ENCODE measurements at places on chromosomes 7 and 10.

DNA sequence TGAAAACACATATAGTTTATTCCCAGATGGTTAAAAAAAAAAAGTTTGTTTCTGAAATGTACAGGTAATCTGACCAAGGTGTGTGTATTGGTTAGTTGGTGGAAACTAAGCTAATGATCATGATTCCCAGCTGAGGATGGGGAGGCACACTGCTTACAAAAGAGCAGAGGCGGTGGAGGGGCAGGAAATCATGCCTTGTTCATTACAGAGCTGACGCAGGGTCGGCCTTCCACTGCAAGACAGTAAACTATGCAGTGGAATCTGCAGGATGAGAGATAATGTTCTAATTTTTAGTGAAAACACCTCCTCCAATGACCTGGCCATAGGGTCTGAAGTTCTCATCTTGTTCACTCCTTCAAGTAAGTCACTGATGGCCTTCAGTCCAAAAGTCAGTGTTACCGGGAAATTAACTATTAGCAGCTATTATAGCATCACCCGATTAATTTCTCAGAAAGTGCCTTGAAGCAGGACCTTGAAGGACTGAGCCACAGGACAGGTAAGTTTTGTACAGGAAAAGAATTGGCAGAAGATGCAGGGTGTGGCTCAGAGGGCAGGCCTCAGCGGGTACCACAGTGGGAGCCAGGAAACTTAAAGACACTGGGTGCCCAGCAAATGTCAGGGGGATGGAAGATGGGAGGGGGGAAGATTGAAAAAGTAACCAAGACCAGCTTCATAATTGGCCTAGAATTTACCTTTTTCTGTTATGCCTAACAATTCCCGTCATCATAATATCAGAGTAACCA is 36.0 kb downstream of the MYOF start:
- no peak for DNase-seq

DNA sequence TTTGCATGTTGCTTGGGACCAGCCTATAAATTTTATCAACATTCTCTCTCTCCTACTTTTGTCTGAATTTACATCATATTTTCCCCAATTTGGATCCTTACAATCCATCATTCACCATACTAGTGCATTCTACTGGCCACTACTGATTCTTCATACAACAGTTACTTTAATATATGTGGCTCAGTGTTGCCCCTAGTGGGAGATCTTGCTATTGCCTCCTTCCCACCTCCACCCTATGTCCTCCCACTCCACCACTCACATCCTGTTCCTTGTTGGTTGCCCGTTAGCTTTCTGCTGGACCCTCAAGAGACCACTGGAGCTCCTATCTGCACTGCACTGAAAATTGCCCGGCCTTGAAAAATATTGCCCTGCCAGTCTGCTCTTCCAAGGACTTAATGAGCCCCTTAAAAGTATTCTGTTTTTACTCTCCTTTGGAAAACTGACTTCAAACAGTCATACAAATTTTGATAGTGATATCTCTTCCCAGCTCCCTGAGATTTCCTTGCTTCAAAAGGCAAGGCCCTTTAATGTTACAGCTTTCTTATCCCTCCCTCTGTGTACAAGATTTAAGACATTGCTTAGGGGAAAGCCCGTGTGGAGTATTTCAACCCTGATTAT is 243.2 kb upstream of the TMEM229A start:
- no peak for DNase-seq

GRCh38 chr7:143514995-143515735 is 37.5 kb downstream of the TAS2R41 start:
- DNase-seq: no peak

GRCh38 chr10:16988900-16989299 is 140.7 kb downstream of the CUBN start:
- no peak for DNase-seq

GRCh38 chr10:15609246-15609645 is 110.5 kb downstream of the ITGA8 start:
- no peak for DNase-seq

DNA sequence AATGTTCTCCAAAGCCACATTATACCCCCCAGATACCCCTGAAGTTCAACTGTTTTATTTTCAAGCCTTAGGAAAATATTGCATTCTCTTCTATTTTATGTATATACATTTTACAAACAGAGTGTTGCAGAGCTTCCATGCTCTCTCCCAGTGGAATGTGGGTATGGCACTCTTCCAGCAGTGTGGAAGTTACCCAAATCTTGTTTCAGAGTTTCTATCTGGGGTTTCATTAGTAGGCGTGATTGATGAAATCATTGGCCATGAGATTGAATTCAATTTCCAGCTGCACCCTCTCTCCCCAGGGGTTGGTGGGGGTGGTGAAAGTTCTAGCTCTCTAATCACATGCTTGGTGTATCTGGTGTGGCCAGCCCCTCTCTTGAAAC is 350.4 kb downstream of the RPS24 start:
- DNase-seq: no peak

GRCh38 chr7:30697719-30698460 is 15.6 kb upstream of the CRHR2 start:
- DNase-seq: no peak

GRCh38 chr7:137846827-137847567 is at the start of gene DGKI:
TSS of gene DGKI (minus strand) at chr7:137846974.
- no peak for DNase-seq

DNA sequence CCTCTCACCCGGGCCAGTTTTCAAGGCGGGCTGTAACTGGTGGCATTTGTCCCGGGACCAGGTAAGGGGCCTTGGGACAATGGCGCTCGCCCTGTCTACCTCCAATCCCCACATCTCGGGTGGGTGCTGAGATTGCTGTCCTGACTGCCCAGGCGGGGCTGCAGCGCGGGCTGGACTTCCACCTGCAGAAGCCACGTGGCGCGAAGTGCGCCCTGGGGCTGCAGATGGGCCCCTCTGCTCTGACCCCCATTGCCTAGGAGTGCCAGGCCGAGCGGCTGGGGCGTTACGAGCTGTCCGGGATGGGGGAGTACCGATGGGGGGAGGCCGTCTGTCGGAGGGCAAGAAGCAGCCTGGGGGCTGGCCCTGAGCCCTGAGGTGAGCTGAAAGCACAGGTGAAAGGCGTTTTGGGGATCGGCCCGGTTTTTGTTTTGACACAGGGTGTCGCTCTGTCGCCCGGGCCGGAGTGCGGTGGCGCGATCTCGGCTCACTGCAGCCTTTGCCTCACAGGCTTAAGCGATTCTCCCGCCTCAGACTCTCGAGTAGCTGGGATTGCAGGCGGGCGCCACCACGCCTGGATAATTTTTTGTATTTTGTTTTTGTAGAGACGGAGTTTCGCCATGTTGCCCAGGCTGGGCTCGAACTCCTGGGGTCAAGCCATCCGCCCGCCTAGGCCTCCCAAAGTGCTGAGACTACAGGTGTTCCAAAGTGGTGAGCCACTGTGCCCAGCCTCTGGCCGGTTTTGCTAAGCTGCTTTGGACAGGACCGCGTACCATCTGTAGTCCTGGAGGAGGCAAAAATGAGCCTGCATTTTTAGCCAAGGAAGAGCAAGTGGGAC is at the start of gene SFXN2:
TSS of gene SFXN2 (plus strand) at position 16 of the 835 bp plus-strand sequence. CDS start 12,001 bp downstream, outside the sequence.
- DNase-seq: peak; percentile 12

DNA sequence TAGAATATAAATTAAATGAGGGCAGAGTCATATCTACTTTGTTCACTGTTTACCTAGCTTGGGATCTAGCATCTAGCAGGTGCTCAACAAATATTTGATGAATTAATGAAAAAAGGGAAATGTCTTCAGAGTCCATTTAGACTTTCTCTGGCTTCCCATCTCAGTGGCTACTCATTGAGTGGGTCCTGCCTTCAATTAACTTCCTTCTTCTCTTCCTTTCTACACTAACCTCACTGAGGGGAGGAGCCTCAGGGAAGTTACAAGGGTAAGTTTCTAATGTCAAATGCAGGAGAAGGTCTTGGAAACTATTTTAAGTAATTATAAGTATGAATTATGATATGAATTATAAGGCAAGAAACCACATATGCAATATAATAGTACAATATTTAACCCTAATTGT is 28.2 kb upstream of the MPP7 start:
- no peak for DNase-seq

DNA sequence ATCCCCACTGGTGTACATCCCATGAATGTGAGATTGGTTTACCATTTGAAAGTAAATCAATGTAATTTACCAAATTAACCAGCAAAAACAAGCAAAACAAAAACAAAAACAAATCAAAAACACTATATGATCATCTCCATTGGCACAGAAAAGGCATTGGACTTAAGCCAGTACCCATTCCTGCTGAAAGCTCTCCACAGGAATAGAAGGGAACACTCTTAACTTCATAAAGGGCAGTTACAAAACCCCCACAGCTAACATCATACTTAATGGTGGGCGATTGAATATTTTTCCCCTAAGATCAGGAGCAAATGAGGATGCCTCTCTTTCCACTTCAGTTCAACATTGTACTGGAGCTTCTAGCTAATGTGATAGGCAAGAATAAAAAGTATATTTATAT is 34.1 kb downstream of the PRKG1 start:
- DNase-seq: no peak

- DNase-seq: no peak
Measured at GRCh38 chr7:133696056-133696455, 431.1 kb upstream of the LRGUK start.
